ENCODE measurements at places on chromosomes 7 and 10. TPM values are rescaled to one million over a fixed set of nuclear protein-coding genes. Genes with fewer than 3 reads are reported as not detected.

Gene DHTKD1
- polyA plus RNA-seq, result 8.6 TPM

DNA sequence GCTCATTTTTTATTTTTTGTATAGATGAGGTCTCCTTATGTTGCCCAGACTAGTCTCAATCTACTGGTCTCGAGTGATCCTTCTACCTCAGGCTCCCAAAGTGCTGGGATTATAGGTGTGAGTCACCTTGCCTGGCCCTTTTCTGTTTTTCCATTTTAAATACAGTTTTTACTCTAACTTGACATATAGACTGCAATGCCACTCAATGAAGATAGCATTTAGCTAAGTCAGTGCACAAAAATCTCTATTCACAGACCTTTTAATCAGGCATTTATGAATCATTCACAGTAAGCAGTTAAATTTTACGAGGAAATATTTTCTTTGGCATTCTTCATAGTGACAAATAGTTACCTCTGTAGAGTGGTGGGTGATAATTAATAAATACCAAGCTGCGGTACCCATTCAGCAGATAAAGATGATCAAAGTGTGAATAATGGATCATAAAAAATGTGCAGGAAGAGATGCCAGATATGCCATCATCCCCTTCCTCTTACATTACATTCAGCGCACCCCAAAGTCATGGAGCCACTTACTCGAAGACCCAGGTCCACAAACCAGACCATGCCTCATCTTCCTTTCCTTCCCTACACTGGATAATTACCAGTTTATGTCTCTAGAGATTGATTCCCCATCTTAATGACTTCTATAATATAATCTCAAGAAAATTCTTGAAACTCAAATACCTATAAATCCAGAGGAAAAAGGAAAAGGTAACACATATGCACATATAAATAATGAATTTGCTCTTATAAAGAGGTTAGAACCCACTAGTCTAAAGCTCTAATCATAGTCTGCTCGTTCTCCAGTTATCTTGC lies 56.0 kb downstream of the UBE2H start:
- DNase-seq, result no peak

DNA sequence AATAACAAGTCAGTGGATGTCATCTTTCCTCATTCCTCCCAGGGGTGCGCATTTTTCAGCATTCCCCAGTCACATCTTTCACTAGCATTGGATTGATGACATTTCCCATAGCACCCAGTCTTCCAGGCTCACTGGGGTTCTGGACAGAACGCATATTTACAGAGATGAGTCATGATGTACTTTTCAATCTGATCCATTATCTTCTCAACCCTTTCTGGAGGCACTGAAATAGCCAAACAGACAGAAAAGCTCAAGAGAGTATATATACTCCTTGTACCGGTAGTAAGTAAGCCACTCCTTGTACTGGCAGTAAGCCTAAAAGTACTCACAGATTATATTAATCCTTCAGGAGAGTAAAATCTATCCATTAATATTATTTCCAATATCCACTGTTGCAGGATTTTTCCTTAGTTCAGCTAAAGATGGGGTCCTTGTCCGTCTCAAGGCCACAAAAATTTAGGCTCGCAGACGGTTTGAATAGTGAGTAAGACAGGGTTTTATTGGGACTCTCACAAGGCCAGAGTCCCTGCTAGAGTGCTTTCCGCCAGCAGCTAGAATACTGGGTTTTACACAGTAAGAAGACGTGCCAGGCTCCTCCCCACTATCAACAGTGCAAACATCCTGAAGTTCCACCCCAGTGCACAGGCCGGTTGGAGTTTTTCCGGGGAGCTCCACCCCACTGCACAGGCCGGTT lies 60.8 kb downstream of the MDH2 start:
- DNase-seq, result no peak

GRCh38 chr7:90587766-90588165 lies 8.4 kb upstream of the CDK14 start:
- no peak for DNase-seq

- no peak for DNase-seq
Observed at GRCh38 chr7:133504825-133505224, 251.9 kb downstream of the EXOC4 start.

Gene SSC4D
- polyA plus RNA-seq, result 1.8 TPM

DNA sequence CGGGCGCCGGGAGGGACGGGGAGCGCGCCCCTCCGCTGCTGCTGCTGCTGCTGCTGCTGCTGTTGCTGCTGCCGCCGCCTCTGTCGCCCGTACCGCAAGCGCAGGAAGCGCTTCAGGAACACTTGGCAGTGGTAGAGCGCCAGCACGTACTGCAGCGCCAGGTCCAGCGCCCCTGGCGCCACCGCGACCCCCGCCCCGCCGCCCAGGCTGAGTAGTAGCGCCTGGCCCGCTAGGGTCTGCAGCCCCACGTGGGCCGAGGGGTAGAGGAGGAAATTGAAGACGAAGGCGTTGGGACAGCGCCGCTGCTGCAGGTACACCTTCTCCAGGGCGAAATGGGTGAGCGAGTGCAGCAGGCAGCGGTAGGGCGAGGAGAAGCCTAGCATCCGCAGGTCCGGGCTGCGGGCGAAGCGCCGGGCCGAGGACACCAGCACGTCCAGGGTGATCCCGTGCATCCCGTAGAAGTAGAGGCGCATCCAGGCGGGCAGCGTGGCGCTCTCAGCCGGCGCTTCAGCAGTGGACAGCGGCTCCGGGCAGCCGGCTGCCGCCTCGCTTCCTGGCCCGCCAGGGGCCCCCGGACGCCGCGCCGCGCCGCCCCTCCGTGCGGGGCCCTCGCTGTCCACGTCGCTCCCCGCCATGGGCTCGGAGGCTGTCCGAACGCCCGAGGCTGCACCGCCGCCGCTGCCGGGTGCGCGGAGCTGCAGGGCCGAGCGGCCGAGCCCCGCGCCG lies at the start of gene TMEM229A:
Gene TMEM229A (minus strand): TSS at position 699 of the 726 bp plus-strand sequence. CDS start 64 bp downstream, at position 635.
- peak; percentile 76 for DNase-seq

Gene LRRD1
- polyA plus RNA-seq, result not detected

Gene SPDYE2
- not detected for polyA plus RNA-seq

Gene CFTR
- polyA plus RNA-seq, result 11.8 TPM

Gene SP4
- 2.1 TPM for polyA plus RNA-seq

Gene TCF7L2
- 12.7 TPM for polyA plus RNA-seq

Gene PIP
- polyA plus RNA-seq, result 35.3 TPM

- DNase-seq, result no peak
Observed at GRCh38 chr10:113301342-113301984, 251.4 kb upstream of the HABP2 start.

DNA sequence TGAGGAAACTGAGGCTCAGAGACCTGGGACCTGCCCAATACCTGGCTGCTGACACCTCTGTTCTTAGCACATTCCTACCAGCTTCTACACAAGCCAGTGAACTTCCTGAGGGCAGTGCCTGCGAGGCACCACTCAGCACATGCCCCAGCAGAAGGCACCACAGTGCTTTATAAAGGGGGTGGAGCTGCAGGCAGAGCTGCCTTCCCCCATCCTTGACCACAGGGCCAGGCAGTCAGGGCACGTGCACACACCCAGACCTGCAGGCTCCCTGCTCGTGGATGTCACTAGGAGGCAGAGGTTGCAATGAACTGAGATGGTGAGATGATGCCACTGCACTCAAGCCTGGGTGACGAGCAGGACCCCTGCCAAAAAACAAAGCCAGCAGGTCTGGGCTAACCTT lies 39.2 kb upstream of the TUBB8 start:
- DNase-seq, result no peak

Gene ANKRD61
- 0.08 TPM for polyA plus RNA-seq

DNA sequence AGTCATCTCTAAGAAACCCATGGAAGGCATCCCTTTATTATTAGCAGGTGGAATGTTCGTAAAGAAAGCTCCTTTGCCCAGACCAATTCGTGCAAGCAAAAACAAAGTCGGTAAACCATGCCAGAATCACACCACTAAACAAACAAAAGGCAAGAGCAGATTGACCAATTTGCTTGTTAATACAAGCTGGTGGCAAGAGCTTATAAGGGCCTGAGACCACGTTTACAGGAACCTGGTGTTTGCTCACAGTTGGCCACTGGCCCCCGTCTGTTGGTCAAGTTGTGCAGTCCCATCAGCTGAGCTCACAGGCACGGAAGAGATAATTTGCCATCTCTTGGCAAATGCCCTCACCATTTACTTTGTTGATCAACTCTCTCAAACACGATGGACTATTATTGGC lies 342.2 kb upstream of the MKI67 start:
- no peak for DNase-seq

GRCh38 chr10:69057261-69057950 lies 30.5 kb upstream of the SRGN start:
- peak; percentile 27 for DNase-seq

Gene FKBP9
- polyA plus RNA-seq, result 31.0 TPM

- peak; percentile 70 for DNase-seq
Observed at GRCh38 chr7:27527348-27527714, 135.4 kb downstream of the HIBADH start.

- no peak for DNase-seq
Observed at GRCh38 chr7:43308913-43309705, 196.7 kb downstream of the HECW1 start.

- no peak for DNase-seq
Observed at GRCh38 chr10:86372119-86372783, 5.7 kb upstream of the GRID1 start.

GRCh38 chr10:97770255-97770654 lies 1.5 kb downstream of the SFRP5 start:
- no peak for DNase-seq

Gene PPP1R17
- polyA plus RNA-seq, result 0.63 TPM

Gene RPEL1
- polyA plus RNA-seq, result not detected

- DNase-seq, result no peak
Observed at GRCh38 chr10:98646998-98647917, 200.5 kb upstream of the HPS1 start.

GRCh38 chr10:95229724-95230627 lies 35.9 kb downstream of the ACSM6 start:
- peak; percentile 14 for DNase-seq

Gene SFRP5
- polyA plus RNA-seq, result 0.93 TPM

GRCh38 chr7:16989811-16990413 lies 108.1 kb upstream of the AGR3 start:
- DNase-seq, result peak; percentile 88

DNA sequence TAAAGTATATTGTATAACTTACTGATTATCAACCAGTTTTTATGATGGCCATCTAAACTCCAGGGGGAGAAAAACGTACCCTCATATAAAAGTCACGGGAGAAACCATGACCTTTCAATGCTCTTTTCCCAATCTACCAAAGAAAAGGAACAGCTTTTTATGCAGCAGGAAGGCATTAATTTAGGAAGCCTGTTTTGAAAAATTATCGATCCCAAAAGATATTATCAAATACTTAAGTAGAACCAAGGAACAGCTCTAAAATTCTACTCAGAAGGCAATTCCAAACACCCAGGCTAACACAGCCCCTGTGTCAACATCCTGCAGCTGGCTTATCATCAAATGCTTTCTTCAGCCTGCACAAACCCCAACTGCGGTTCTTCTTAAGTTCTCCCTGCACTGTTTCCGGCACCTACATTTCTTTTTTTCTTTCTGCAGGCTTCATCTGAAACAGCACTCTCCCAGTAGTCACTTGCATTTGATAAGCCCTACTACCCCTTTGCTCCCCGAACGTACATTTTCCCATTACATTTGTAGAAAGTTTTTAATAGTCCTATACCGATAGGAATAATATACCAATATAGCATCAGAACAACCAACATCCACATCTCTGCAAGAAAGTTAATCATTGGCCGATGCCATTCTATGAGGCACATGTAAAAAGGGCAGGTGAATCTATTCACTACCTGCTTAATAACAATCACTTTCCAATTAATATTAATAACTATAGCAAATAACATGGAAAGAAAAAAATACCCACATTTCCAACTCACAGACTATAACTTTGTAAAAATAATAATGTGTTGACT lies 47.9 kb downstream of the PIP4K2A start:
- DNase-seq, result peak; percentile 74

Gene CALHM1
- polyA plus RNA-seq, result not detected

GRCh38 chr10:42630537-42631134 lies 7.7 kb downstream of the ZNF33B start:
- no peak for DNase-seq

DNA sequence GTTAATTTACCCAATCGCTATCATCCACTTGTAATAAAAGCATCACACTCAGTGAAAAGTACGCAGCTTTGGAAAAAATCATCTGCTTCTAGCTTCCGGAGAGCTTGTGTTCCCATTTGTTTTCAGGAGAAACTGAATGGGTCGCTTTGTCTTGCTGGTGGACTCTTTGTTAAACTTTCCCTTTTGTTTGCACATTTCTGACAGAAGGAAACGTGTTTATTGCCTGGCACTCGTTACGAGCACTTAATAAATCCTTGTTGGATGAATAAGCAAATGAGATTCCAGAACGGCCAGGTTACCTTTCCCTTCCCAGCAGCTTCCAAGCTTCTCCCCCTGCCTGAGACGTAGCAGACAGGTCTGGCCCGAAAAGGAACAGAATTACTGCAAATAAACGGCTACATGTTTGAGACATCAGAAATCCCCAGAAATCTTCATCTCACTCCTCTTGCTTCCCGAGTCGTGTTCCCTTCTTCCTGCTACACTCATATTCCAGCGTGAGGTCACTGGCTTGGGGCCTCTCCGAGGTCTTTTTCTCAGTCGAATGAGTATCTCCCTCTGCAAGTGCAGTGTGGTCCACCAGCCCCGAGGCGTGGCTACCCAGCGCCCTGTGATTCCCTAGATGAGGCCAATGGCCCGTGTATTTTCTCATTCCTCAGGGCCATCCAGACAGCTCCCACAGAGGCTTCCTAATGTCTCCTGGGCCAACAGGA lies 167.2 kb downstream of the FRMD4A start:
- no peak for DNase-seq

Gene MMP21
- polyA plus RNA-seq, result 0.08 TPM
